T-helper 22 cell (primary cell): ENCODE measurements at places on chromosomes 1 and 21.

DNA sequence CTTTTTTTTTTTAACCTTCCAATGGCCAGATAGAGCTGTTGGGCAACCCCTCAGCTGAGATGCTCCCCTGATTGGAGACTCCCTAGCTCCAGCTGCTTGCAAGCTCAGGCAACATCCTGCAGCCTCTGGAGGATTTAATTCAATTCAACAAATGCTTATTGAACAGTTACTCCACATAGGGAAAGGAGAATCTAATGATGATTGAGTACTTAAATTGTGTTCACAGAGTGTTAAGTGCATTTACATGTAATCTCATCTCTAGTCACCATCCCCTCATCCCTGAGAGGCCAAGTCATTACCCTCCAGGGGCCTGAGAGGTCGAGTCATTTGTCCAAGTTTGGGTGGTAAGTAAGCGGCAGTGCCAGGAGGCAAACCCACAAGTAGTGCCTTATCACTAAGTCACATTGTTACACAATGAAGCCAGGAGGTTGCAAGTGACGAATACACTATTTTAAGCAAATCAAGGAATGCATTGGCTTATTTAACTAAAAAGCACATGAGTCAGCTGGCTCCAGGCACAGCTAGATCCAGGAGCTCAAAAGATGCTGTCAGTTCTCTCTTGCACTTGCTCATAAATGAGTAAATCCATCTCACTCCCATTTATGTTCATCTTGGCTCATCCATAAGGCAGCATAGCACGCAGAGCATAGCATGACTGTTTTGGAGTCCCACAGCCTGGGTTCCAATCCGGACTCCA, 64.3 kb downstream of the OPTC start:
- no peak for DNase-seq

DNA sequence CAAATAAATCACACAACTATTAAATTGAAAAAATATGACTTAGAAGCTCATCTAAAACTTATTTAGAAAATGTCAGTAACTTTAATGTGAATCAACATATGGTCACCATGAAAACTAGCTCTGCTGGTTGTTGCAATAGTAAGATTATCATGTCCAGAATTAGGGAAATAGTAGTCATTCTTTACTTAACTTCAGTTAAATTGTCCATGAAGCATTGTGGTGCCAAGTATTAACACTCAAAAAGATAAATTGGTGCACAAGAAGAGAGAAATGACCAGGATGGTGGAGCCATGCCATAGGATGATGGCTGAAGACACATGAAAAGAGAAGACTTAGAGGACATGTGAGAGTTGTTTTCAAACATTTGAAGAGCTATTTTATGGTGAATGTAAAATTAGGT, 130.2 kb upstream of the PTGFR start:
- DNase-seq, result no peak

- DNase-seq, result peak; percentile 29
Measured at GRCh38 chr1:20485527-20486456, at the start of gene CAMK2N1. CAMK2N1 (minus strand) TSS chr1:20486210; CDS start chr1:20485379, 831 bp downstream.

DNA sequence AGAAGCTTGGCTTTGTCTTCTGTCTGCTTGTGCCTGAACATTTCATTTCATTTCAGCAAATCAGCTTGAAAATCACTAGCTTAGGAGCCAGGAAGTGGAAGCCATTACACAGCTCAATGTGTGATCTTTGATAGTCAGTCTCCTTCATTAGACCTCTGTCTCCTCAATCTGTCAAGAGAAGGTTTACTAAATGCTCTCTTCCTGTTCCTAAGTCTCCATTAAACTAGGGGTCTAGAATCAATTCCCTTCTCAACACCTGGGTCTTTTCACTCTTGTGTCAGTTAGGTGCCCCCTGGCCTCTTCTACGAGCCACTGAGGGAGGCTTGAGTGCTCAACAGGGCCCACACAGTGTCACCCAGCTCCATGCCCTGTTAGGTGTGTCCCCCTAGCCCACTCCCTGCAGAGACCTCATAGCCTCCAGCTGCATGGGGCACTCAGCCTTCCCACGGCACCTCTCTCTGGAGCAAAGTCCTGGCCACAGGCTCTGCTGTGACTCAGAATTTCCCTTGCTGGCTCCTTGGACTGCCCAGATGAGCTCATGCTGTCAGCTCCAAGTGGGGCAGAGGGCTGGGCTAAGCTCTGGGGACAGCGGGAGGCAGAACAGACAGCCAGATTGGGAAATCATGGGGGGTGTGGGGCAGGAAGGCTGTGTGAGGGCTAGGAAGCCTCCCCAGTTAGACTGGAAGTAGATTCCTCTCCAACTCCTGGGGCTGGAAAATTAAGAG, 115.7 kb upstream of the IPO9 start:
- no peak for DNase-seq

DNA sequence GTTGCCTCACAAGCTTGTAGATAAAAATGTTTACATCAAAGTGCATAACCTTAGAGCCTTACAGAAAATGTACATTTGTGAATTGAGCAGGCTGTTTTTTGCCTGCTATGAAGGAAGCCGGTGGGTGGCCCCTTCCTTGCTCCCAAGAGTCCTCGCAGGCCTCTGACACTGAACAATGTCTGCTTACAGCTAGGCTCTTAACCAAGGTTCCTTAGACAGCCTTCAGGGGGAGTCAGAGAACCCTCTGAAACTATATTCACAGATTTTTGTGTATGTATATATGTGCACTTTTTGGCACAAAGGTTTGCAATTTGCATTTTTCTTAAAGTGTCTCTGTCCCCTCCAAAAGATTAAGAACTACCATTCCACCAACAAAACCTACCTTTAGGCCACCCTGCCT, 282.6 kb downstream of the BARHL2 start:
- DNase-seq, result no peak

DNA sequence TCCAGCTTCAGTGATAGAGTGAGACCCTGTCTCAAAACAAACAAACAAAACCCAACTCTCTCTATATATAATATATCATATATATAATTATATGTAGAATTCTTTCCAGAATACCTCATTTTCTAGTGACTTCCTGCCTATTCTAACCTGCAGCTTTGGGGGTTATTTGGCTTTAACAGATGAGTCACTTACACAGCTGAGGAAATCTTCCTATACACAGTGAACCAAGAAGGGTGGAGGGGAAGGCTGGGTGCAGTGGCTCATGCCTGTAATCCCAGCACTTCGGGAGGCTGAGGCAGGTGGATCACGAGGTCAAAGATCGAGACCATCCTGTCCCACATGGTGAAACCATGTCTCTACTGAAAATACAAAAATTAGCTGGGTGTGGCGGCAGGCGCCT, 9.2 kb downstream of the RAB29 start:
- DNase-seq, result no peak

DNA sequence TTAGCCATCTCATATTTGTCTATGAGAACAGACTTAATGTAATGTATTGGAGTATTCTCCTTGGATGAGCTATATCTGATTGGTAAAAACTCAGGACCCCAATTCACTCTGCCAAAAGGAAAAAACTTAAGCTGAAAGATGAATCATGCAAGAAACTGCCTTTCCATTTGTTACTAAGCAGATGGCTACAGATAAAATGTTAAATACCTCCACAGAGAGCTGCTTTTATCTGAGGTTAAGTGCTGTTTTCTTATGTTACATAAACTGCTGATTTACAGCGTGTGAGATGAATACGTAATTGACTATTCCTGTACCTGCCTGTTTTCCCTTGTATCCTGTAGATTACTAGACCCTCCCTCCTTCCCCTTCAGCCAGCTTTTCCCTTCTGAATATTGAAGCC, 49.3 kb downstream of the CLCA4 start:
- DNase-seq, result no peak

GRCh38 chr1:108511764-108512163, 48.1 kb upstream of the EEIG2 start:
- no peak for DNase-seq

GRCh38 chr1:116513956-116514355, 56.9 kb downstream of the CD58 start:
- no peak for DNase-seq

DNA sequence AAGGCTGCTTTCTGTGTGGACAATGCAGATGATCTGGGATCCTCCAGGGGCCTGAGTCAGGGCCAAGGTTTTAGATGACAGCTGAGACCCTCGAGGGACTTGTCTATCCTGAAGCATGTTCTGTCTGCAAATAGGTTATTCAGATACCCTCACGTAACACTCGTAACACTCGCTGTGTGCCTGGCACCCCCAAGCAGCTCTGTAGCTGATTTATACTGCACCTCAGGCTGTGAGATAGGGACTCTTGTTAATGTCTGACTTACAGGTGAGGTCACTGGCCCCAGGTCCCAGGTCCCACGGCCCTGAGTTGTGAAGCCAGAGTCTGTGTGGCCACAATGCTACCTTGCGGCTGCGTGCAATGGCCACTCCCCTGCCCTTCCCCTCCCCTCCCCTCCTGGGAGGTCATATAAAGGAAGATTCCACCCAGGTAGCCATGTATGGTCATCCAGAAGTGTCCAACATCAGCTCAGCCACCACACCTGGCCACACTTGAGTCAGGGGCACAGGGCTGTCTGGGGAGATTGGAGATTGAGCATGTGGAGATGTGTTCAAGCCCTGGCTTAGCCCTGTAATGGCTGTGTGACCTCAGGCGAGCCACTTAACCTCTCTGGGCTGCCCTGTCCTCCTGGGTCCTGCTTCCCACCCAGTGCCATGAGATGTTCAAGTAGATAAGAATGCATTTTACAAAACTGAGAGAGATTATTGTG, 687.7 kb downstream of the MATN1 start:
- DNase-seq, result no peak

DNA sequence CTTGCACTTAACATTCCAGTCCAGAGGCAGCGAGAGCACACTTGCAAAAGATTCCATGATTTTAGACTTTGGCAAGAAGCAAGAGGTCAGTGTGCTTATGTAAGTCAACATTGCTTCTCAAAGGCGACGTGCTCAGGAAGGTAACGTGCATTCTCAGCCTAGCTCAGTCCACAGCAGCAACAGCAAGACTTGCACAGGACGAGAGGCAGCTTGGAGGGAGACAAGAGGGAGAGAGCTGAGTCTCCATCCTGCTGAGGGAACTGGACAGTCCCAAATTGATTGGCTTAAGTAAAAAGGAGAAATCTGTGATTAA, 56.5 kb downstream of the PTP4A2 start:
- DNase-seq, result no peak

DNA sequence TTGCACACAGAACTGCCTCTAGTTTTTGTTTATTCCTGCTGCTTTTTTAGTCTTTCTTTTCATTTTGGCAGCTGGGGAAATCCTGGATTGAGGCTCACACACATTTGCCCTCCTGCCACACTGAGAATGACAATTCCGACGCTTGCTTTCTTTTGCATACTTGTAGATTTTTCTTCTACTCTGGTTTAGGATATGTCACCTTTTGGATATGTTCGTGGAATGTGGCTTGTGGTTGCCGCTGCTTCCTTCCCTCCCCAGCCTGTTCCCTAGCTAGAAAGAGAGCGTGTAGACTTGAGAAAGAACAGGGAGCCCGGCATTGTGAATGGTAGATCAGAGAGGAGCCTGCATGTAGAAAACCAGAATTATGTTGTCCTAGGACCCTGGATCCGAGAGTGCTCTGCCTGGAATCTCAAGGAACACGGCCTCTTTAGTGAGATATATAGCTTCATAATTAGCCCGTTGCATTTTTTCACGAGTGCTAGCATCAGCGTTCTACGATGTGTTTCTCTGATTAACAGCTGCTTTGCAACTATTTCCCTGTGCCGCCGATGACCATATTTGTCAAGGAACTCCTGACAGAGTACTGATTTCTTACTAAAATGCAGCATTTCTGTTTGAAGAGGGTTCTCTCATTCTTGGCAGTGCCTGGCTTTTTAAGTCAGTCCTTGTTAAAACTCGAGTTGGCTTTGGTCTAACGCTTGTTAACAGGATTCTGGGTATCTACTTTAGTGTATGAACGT, 56.2 kb downstream of the PEX14 start:
- DNase-seq, result no peak
